ENCODE measurements at places on chromosomes 16 and 17.

- no peak for DNase-seq
Measured at GRCh38 chr16:19213885-19214284, 45.8 kb downstream of the SYT17 start.

- no peak for DNase-seq
Measured at GRCh38 chr17:82897514-82898249, 57.9 kb upstream of the ZNF750 start.

GRCh38 chr17:72687886-72688285 lies 404.6 kb downstream of the SLC39A11 start:
- DNase-seq, result no peak

GRCh38 chr17:59800530-59800942 lies 92.2 kb downstream of the TUBD1 start:
- no peak for DNase-seq

GRCh38 chr17:36731811-36732210 lies 130.4 kb downstream of the MRM1 start:
- DNase-seq, result no peak

DNA sequence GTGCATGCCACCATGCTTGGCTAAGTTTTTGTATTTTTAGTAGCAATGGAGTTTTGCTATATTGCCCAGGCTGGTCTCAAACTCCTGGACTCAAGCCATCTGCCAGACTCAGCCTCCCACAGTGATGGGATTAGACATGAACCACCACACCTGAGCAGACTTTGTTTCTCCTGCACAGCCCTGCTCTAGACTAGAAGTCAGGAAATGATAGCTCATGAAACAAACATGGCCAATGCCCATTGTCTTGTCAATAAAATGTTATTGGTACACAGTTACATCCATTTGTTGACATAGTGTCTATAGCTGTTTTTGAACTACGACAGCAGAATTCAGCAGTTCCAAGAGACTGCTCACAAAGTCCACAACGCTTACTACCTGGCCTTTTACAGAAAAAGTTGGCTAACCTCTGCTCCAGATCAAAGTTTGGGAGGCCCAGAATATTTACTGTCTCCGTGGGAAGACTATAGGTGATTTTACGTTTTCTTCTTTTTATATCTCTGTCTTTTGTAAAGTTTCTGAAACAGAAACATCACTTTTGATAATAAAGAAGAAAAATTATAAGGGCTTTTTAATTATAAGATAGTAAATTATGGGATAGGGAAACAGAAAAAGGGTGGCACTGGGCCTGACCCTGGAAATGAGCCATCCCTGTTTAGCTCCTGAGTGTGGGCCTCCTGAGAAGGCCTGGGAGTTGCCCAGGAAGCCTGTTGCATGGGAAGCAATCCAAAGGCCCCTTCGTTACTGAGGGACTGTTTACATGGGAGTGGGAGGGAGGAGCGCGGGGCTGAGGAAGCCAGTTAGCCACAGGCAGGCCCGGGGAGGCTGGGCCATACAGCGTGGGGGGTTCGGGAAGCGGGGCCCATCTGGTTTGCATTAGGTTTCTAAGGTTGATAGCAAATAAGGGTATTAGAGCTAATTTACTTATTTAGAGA lies 201.5 kb downstream of the IRF8 start:
- DNase-seq, result no peak

- peak; percentile 64 for DNase-seq
Measured at GRCh38 chr17:64020056-64020766, at the start of gene ICAM2. ICAM2 (minus strand) TSS chr17:64020633; CDS start chr17:64006691, 13,942 bp downstream.

DNA sequence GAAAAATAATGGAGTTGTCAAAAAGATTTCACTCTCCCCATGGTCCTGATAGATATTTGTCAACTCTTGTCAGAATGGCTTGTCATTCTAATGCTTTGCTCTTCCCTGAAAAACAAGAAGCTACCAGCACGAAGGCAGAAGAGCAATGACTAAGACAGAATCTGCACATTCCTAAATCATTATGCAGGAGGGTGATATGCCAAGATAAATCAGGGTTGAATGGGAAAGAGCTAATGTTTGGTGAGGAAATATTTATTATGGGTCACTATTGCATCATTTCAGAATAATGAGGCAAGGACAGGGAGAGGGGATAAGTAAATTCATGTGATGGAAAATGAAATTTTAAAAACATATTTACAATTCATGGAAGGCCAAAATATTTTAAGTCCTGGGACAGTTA lies 297.5 kb upstream of the XYLT1 start:
- DNase-seq, result no peak

- DNase-seq, result no peak
Measured at GRCh38 chr17:34626121-34626681, 46.8 kb downstream of the TMEM132E start.

GRCh38 chr16:55835581-55835980 lies 2.7 kb upstream of the CES1 start:
- DNase-seq, result no peak

DNA sequence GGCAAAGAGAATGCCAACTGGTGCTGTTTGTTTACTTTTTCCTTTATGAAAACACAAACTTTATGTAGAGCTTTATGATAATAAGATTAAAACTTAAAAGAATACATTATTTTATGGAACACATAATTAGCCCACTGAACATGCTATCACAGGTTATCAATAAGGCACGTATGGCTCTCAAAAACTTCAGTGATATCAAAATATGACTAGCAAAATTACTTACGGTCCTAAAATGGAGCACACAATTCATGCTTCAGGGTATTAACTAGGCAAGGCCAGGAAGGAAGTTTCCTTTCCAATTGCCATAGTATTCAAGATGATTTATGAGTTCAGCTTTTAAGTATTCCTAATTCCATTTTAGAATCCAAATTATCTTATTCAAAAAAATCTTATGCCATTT lies 3.6 kb downstream of the RNF43 start:
- no peak for DNase-seq

DNA sequence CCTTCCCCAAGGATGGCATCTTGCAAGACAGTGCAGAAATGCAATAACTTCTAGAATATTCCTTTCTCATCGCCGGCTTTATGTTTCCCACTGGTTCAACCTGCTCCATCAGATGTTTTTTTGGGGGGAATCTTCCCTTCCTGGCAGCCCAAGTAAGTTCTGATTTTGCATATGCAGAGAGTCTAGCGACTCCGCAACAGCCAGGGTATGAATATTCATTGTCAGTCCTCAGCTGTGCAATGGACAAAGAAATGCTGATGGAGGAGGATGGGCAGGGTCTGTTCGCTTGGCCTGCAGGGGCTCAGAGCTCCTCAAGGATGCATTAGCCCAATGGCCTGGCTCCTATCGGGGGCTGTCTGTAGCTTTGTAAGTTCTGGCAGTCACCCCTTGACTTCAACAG lies 358.8 kb upstream of the CCL2 start:
- no peak for DNase-seq

GRCh38 chr16:5854027-5854426 lies 756.4 kb upstream of the EEF2KMT start:
- no peak for DNase-seq

DNA sequence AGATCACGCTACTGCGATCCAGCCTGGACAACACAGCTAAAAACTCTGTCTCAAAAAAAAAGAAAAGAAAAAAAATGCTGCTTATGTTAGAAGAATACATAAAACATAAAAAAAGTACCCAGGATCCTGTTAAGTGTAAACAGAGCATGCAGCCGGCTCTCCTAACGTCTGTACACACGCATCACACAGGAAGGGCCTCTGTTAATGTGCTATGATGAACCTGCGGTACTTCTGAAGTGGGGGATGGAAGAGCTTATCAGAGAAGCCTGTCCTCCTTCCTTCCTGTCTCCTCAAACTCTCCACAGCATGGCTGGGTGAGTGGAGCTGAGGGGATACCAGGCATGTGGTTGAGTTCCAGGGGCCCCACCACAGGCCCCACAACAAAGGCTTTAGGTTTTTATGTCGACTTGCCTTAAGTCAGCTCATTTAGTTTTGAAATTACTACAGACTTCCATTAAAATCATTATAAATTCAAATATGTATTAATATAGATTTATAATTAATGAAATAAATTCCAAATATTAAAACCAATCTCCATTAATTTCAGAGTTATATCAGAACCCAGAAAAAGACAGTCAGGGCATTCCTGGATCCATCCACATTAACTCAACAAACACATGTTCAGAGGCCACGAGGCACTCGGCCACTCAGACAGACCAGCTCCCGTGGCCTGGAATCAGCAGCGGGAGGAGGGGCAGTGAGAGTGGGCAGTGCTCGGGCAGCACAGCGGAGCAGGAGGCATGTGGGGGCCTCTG lies 11.7 kb downstream of the CCDC57 start:
- no peak for DNase-seq

DNA sequence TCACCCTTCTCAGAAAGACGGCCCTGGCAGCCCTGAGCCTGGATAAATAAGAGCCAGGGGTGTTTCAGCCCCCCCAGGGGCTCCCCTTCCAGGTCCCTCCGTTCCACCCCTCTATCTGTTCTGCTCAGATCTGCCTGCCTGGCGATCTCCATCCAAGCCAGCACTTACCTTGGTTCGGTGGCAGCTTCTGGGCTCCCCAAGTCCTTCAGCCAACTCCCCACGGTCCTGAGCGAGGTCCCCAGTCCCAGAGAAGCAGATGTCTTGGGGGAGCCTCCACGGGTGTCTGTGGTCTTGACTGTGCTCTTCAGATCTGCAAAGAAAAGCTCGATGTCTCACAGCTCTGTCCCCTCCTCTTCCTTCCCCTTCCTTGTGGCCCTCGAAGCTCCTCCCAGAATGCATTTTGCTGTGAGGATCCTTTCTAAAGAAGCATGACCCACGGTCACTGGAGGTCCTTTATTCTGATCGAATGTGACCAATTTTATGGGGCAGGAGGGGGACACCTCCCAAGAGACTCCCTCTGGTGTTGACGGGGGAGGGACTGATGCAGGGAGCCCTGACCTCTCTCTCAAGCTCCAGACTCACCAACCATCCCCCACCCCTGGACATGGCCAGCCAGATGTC lies at the start of gene PIK3R6:
TSS of gene PIK3R6 (minus strand) at position 314 of the 621 bp plus-strand sequence. CDS start 17,880 bp downstream, outside the sequence.
- DNase-seq, result no peak

GRCh38 chr17:48589831-48590606 lies at the start of gene HOXB3:
HOXB3 (minus strand) TSS chr17:48590241; CDS start chr17:48552474, 37,767 bp downstream.
- DNase-seq, result no peak

- DNase-seq, result peak; percentile 47
Measured at GRCh38 chr17:75371981-75372380, 33.5 kb downstream of the GRB2 start.

DNA sequence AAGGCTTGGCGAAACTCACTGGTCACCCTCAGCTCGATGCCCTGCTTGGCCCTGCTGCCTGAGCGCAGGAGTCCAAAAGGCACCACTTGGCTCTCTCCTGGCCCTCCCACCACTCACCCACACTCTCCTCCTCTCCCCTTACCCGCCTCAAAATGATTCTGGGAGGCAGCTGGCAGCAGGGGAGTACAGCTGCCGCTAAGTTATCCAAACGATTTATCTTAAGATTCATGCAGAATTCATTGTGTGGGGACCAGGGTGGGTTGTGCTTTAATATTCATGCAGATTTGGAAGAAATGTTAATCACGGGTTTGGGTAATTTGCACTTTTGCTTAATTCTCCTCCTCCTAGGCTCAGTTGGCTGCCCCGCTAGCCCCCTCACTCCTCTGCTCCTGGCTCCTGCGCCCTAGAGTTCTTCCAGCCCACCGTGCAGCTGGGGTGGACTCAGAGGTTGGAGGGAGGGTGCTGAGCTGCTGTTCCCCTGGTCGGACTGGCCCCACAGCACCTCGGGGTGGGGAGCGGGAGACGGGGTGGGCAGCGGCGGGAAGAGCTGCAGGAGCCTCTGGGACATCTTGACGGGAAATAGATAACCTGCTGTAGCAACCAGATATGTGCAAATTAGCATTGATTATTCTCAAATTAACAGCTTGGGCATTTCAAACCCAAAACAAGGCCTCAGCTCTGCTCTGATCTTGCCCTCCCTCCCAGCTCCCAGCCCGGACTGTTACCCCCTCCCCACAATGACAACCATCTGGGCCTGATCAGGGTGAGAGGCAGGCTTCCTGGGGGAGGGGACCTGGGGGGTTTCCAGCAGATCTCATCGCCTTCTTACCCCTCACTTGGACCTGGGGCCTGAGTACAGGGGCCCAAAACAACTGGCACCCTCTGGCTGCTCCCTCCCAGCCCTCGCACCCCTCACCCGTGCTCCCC lies 122.6 kb upstream of the RPL38 start:
- DNase-seq, result no peak

- no peak for DNase-seq
Measured at GRCh38 chr17:12911239-12911638, 106.6 kb downstream of the ELAC2 start.

GRCh38 chr17:40093580-40094201 lies 6.7 kb downstream of the NR1D1 start:
- no peak for DNase-seq

- DNase-seq, result no peak
Measured at GRCh38 chr17:73272906-73273218, 11.2 kb upstream of the CPSF4L start.

- no peak for DNase-seq
Measured at GRCh38 chr16:77782694-77783093, 5.7 kb upstream of the VAT1L start.

DNA sequence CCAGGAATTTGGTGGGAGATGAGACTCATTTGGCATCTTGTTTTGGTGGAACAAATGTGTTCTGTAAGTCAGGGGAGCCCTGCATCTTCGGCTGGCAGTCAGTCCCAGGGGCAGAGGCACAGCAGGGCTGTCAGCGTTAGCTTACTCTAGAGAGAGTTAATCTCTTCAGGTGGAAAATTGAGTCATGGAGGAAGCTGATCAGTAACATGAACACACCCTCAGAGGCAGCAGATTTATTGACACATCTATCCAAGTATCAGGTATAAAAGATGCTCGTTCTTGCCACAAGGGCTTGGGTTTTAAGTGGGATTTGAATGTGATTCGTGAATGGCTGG lies 55.2 kb downstream of the EPN2 start:
- no peak for DNase-seq

GRCh38 chr17:79515110-79515509 lies 95.7 kb downstream of the RBFOX3 start:
- no peak for DNase-seq

- DNase-seq, result peak; percentile 83
Measured at GRCh38 chr17:38870259-38871165, 654 bp downstream of the LASP1 start.

Data from GM13977 (cell line).